ENCODE measurements at places on chromosomes 12 and 14. TPM values are rescaled to one million over a fixed set of nuclear protein-coding genes. Genes with fewer than 3 reads are reported as not detected.

- no peaks in the 10 kb centered on the region for H3K36me3 ChIP-seq
- no peak overlapping the region for H3K4me3 ChIP-seq
- no peak for DNase-seq
- H3K27ac ChIP-seq, result no peak overlapping the region
- H3K27me3 ChIP-seq, result no peaks in the 10 kb centered on the region
- H3K4me1 ChIP-seq, result no peaks in the 10 kb centered on the region
Measured at GRCh38 chr14:50379563-50379962, 17.1 kb downstream of the CDKL1 start.

DNA sequence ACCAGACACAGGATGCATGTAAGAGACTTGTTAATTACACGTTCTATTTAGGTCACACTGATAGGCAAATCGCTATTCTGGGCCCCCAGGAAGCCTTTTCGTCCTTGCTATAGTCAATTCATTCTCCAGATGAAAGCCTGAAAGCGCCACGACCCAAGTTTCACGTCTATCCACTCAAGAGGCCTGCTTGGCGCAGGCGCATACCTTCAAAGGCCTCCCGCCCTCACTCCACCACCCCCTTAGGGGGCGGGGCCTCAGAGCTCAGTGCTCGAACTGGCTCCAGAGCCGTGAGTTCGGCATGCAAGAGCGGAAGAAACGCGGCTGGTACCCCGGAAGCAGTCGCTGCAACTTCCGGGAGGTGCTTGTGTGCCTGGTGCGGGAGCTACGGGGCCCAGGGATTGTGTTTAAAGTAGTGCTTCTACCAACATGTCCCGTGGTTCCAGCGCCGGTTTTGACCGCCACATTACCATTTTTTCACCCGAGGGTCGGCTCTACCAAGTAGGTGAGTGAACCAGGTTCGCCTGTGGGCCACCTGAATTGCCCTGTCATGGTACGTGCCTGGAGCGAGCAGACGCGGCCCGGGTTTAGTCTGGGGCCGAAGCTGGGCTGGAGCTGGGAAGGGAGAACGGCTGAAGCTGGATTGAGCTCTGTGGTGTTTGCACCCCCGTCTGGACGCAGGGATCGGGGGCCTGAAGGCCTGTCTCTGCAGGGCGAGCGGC, at the start of gene PSMA6:
PSMA6 (plus strand) TSS at position 332 of the 719 bp plus-strand sequence; CDS start at position 427, 95 bp downstream.
- peak within 1 kb of the TSS; percentile 94 for H3K4me3 ChIP-seq
- peaks cover 21% of the 10 kb centered on the region for H3K4me1 ChIP-seq
- no peaks in the 10 kb centered on the region for H3K36me3 ChIP-seq

GRCh38 chr14:103073876-103074728, 9.9 kb upstream of the LBHD2 start:
- no peak for DNase-seq
- H3K4me3 ChIP-seq, result no peak overlapping the region
- H3K27me3 ChIP-seq, result no peaks in the 10 kb centered on the region
- no peaks in the 10 kb centered on the region for H3K36me3 ChIP-seq

The NUAK1 gene
- total RNA-seq, result 8.3 TPM

GRCh38 chr12:29869946-29870345, 86.2 kb upstream of the TMTC1 start:
- no peaks in the 10 kb centered on the region for H3K36me3 ChIP-seq
- no peak overlapping the region for H3K27ac ChIP-seq
- no peaks in the 10 kb centered on the region for H3K27me3 ChIP-seq
- no peaks in the 10 kb centered on the region for H3K4me1 ChIP-seq
- no peak overlapping the region for H3K4me3 ChIP-seq

The TRMT61A gene
- 25.9 TPM for total RNA-seq

DNA sequence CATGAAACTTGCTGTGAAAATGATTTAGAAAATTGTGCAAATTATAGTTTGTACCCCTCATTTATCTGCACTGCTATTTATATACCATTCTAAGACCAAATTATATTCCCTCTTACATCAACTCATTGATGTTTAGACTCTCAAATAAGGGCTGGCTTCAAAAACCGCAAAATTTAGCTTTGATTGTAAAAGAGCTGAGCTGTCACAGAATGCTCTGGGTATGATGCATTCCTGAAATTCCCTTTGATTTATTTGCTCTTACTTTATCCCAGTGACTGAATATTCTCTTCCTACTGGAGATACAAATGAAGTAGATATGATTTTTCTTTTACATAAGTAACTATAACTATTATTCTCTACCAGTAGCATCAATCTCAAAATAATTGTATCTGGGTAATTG, 78.0 kb upstream of the TMTC2 start:
- no peaks in the 10 kb centered on the region for H3K27me3 ChIP-seq
- DNase-seq, result no peak
- no peaks in the 10 kb centered on the region for H3K36me3 ChIP-seq
- no peak overlapping the region for H3K4me3 ChIP-seq

DNA sequence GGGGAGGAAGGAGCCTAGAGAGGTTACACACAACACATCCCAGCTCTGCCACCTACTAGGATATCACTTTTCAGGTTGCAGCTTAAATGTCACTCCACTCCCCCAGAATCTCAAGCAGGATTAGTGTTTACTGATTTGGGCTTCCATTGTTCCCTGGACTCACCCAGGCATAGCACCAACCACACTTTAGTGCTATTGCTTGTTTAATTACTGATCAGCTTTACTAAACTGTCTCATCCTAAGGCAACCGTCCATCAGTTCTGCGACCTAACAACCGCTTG, 6.1 kb upstream of the KRT18 start:
- H3K36me3 ChIP-seq, result no peaks in the 10 kb centered on the region
- H3K4me3 ChIP-seq, result no peak overlapping the region
- no peaks in the 10 kb centered on the region for H3K27me3 ChIP-seq
- DNase-seq, result no peak
- H3K4me1 ChIP-seq, result peaks cover 53% of the 10 kb centered on the region

The DHH gene
- total RNA-seq, result 0.28 TPM

- H3K4me1 ChIP-seq, result peaks cover 9% of the 10 kb centered on the region
- peak within 1 kb of the TSS; percentile 80 for H3K27ac ChIP-seq
- H3K27me3 ChIP-seq, result no peaks in the 10 kb centered on the region
- peak; percentile 79 for DNase-seq
Measured at GRCh38 chr12:133130038-133130807, at the start of the genes ZNF10 and ZNF891. Gene ZNF10 (plus strand): TSS chr12:133130627. CDS start chr12:133144493, 13,866 bp downstream. Gene ZNF891 (minus strand): TSS chr12:133130274. CDS start chr12:133121918, 8,356 bp downstream.

DNA sequence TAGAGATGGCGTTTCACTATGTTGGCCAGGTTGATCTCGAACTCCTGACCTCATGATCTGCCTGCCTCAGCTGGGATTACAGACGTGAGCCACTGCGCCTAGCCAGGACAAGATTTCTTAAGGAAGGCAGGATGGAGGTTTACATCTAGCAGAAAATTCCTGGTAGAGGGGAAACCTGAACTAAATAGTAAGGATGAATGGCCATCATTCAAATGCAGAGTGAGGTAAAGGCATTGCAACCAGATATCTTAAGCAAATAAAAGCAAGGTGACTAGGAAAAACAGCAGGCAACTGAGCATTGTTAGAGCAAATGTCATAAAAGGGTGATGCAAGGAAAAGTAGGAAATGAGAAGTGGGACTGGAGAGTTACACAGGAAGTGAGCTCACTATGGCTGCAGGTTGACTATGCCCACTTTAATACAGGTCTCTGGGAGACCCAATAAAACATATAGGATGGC, 133.0 kb downstream of the SOX5 start:
- no peaks in the 10 kb centered on the region for H3K4me1 ChIP-seq
- no peak for DNase-seq
- no peak overlapping the region for H3K27ac ChIP-seq
- 0 out of 2 replicates have a peak, but pooled peaks cover 5% of the 10 kb centered on the region for H3K27me3 ChIP-seq

Measured in PC-9 (cell line).